ENCODE measurements at places on chromosomes 3 and 15.

GRCh38 chr15:67066959-67067853 is 1.8 kb downstream of the SMAD3 start:
- DNase-seq: no peak

GRCh38 chr3:59064276-59064675 is 14.5 kb upstream of the CFAP20DC start:
- no peak for DNase-seq

DNA sequence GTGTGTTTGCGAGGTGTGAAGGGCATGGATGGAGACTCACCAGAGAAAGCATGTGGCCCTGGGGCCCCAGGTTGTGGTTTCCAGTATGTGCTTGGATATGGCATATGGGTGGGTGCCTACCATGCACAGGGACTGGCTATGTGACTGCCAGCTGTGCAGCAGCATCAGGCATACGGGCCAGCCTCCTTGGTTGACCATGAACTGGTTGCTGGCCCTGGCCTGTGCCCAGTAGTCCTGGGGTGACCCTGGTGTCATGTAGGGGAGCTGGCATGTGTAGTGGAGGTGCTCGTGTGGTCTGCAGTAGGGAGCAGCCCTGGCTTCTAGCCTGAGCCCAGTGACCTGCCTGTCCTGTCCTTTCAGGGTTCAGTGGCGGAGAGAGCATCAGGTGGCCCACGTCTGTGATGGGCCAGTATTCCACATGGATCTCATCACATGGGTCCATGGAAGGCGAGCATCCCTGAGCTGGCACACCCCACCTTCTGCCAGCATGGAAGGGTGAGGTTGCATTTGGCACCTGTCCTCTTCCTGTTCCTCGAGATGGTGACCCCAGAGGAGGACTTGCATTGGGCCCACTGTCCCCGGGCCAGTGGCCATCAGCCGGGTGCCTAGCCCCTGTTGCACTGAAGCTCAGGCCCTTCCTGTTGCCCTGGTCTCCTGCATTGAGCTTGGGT is 228.9 kb downstream of the SNRPN start:
- no peak for DNase-seq

GRCh38 chr3:34077417-34078195 is 279.2 kb downstream of the PDCD6IP start:
- no peak for DNase-seq

- no peak for DNase-seq
Observed at GRCh38 chr3:33645060-33645647, 72.9 kb downstream of the CLASP2 start.

GRCh38 chr3:108847187-108847586 is 24.6 kb downstream of the TRAT1 start:
- DNase-seq: no peak

GRCh38 chr3:23402728-23403492 is 199.8 kb downstream of the UBE2E2 start:
- DNase-seq: no peak

- no peak for DNase-seq
Observed at GRCh38 chr3:12439161-12439940, 44.9 kb upstream of the TSEN2 start.

- peak; percentile 49 for DNase-seq
Observed at GRCh38 chr15:66673410-66674322, 28.4 kb upstream of the SMAD6 start.

DNA sequence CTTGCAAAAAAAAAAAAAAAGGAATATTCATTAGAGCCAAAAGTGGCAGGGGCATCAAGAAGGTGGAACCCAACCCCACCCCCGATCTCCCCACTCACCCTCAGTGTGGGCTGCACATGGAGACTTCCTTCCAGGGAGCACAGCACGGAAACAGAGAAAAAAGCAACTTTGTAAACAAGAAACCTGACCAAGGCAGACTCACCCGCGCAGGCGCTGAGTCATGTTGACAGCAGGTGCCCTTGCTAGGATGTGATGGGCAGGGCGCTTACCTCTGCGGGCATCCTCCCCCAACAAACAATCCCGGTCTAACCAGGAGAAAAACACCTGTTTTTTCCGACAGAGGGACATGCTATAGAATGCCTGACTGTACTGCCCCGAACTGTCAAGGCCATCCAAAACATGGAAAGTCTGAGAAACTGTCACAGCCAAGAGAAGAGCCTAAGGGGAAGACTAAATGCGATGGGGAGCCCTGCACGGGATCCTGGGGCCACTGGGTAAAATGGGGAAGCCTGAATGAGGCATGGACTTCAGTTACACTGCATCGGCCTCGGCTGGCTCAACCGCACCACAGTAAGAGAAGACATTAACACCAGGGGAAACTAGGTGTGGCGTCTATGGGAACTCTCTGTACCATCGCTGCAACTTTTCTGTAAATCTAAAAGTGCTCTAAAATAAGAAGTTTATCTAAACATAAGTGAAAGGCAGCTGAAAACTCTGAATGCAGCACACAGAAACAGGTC is 66.7 kb upstream of the GATA2 start:
- DNase-seq: no peak

DNA sequence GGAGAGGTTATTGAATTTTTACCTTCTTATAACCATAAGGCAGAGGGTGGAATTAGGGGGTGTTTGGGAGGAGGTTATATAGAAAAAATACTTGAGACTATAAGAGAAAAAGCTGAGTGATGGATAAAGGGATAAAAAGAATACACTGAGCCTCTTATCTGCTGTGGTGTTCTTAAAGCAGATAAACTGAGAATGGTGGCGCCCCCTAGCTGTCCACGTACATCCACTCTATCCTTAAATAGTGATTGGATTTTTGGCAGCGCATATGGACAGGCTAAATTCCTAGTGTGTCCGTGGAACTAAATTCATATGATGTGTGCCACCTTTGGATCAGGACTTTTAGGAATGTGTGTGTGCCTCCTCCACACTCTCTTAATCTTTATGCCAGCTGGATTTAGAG is 121.1 kb downstream of the OXSM start:
- DNase-seq: peak; percentile 19

DNA sequence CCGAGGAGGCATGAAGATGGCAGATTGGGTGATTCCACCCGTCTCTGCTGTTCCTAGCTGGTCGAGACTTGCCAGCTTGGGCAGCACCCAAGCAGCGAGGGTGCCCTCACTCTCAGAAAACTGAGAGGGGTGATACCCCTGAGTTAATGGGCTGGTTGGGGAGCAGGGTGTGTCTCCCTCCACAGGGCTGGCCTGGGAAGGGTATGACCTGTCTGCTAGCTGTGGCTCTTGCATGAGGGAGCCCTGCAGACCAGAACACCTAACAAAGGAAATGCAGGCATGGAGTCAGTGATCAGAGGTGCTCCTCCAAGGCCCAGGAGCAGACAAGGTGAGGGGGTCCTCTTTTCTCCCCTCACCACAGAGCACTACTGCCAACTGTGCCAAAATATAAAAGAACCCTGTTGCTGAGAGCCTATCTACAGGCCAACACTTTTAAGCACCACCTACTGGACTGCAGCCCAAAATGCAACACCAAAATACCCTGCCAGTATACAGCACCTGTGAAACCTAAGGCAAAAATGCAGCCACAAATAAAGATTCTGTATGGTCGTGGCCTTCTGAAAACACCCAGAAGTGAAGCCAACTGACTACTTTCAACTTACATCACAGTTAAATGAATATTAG is 35.8 kb upstream of the PPM1L start:
- DNase-seq: no peak

GRCh38 chr15:93566762-93567161 is 477.8 kb upstream of the RGMA start:
- DNase-seq: no peak

GRCh38 chr3:59116233-59116537 is 66.4 kb upstream of the CFAP20DC start:
- no peak for DNase-seq

- no peak for DNase-seq
Observed at GRCh38 chr3:123724306-123724705, 139.5 kb upstream of the HACD2 start.

DNA sequence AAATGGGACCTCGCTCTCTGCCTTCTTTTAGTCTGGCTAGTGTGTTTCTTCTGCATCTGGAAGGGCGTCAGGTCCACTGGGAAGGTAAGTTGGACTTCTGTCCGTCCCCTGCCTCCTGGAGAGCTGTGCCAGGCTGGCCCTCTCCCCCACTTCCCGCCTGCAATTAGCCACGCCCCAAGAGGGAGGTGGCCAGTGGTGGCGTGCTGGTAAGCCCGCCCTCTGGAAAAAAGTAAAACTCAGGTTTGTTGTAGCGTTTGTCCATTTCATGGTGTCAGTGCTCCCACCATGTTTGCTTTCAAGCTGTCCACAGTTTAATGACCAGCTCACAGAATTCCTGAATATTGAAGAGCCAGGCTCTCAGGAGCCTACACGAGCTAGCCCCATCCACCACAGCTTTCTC is 55.6 kb downstream of the SLC6A6 start:
- no peak for DNase-seq

DNA sequence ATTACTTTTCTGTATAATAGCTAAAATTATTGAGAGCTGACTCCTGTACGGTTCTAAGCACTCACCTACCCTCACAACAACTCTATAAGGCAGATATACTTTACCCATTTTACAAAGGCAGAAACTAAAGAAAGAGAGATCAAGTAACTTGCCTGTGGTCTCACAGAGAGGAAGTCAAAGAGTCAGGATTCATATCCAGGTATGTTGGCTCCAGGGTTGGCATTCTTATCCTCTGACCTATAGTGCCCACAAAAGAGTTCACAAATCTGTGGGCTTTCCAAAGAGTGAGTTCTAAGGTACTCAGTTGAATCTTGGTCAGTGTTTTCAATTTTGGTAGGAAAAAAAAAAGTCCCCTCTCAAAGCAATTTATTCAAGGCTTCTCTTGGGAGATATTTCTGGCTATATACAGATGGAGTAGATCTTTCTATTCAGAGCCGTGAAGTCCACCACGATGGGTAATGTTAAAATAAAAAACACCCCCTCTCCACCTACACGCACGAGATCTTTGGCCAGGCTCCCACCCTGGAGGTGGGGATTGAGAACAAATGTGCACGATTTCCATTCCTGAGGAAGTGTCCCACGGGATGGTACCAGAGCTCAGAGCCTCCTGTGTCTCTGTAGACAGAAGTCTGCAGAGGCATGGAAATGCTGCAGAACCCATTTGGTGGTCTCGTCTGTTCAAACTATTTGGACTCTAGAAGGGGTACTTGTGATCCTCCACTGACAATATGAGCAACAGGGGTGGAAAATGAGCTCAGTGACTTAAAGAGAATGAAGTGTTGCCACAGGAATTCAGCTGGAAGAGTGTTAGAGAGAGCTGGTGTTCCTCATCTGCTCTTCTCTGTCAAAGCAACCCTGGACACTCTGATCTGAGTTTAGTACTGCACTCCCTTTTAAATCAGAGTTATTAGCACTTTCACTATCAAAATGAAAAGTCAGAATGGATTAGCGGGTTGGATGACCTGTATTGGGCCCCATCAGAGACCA is 212.1 kb upstream of the EIF1B start:
- DNase-seq: no peak

- DNase-seq: no peak
Observed at GRCh38 chr3:55604846-55605245, 117.7 kb upstream of the WNT5A start.

GRCh38 chr3:186930143-186930640 is at the start of gene ST6GAL1:
Gene ST6GAL1 (plus strand): TSS chr3:186930526. CDS start chr3:187042704, 112,178 bp downstream.
- DNase-seq: peak; percentile 61

DNA sequence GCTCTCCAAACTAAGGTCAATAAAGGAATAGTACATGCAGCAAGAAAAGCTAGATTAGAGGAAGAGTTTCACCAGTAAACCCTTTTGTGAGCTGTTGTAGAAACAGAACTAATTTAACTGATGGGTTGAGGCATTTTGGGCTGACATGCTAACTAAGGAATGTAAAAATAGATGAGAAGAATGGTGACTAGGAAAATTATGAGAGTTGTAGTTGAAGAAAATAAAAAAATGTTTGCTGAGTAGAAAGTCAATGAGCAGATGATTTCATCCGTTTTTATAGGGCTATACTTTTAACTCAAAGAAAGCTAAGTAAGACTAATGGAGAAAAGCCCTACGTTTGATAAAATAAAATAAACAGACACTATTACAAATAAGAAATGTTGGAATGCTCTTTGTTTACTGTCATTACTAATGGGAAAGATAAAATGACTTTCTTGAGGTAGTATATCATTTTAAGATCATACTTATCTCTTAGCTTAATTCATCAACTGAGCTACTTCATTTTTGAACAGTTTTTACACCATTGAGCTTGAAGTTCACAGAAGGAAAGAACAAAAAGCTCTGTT is 209.4 kb upstream of the DPH6 start:
- DNase-seq: no peak

Measured in stimulated activated CD4-positive, alpha-beta T cell treated with anti-CD3 and anti-CD28 coated beads, Interleukin-4, amount 100 ng/mL, for 48 hours (primary cell).